IMR-90 (cell line): ENCODE measurements at places on chromosomes 2 and 18.
A peak's percentile ranks its signal among the peaks of the same experiment; 100 is the strongest.

GRCh38 chr18:46484971-46485370 is 172.0 kb downstream of the LOXHD1 start:
- no peak for DNase-seq

DNA sequence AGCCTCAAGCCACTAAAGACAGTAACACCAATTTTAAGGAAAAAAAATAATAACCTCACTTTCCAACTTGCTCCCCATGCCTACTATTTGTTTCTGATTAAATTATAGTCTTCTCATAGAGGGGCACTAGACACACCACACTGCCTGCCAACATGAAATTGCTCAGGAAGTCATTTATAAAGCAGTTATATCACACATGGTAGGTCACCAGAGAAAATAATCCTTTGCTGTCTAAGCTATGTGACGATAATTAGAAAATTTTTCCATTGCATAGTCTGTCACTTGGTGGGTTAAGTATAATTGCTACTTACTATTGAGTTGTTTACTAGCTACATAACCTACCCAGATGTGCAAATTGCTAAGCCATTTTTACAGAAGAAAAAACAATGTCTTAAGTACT is 85.2 kb downstream of the INO80D start:
- no peak for DNase-seq

DNA sequence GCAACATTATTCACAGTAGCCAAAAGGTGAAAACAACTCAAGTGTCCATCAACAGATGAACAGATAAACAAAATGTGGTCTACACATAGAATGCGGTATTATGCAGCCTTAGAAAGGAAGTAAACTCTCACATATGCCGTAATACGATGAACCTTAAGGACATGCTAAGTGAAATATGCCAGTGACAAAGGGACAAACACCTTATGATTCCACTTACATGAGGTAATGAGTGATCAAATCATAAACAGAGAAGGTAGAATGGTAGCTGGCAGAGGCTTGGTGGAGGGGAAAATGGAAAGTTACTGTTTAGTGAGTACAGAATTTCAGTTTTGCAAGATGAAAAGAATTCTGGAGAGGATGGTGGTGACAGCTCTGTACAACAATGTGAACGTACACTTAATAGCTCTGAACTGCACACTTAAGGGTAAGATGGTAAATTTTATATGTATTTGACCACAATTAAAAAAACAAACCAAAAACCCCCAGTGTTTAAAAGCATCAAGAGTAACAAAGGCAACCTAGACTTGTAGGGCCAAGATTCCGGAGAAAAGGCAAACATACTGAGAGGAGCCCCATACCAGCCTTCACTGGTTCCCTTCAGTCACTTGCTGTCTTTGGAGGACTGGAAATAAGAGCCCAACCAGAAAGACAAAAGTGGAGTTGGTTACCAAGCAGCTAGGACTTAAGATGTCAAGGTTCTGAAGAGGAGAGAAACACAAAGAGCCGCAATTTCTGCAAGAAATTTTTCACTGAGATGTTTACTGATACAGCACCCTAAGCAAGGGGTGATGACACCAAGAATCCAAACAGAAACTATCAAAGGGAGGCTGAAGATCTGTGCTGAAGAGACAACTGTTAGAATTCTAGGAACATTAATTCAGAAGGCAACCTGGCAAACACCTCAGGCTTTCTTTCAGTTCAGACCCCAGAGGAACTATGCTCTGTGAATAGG is 61.3 kb downstream of the CUL3 start:
- peak; percentile 18 for DNase-seq

DNA sequence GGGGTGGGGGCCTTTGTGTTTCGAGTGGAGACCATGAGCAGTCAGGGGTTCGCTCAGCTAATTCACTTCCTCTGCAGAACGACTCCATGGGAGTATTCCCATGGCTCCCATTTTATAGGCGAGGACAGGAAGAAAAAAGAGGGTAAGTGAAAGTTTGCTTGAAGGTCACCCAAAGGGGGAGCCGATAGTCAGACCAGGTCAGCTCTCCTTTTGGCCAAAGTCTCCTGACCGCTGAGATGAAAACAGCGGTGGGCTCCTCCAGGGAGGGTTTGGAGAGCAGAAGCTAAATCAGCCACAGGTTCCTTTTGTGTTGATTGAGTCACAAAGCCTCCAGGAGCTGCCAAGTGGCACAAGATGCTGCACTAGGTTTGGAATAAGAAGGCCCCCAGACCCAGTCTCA is 34.1 kb upstream of the CTAGE1 start:
- no peak for DNase-seq

GRCh38 chr18:31490387-31490786 is 7.6 kb upstream of the DSG2 start:
- DNase-seq: no peak

DNA sequence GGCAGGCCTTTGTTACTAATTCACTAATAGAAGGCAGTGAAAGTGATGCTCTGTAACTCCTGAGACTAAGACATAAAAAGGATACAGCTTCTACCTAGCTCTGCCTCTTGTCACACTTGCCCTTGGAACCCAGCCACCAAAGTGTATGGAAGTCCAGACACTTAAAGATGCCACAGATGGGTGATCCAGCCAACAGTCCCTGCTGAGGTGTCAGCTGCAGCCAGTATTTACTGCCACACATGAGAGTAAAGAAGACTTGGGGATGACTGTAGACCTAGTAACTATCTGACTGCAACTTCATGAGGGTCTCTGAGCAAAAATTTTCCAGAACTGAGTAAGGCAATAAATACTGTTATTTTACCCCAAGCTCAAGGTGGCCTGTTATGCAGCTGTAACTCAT is 8.8 kb downstream of the IMMT start:
- no peak for DNase-seq

GRCh38 chr2:35803126-35803525 is 552.5 kb upstream of the CRIM1 start:
- DNase-seq: no peak

DNA sequence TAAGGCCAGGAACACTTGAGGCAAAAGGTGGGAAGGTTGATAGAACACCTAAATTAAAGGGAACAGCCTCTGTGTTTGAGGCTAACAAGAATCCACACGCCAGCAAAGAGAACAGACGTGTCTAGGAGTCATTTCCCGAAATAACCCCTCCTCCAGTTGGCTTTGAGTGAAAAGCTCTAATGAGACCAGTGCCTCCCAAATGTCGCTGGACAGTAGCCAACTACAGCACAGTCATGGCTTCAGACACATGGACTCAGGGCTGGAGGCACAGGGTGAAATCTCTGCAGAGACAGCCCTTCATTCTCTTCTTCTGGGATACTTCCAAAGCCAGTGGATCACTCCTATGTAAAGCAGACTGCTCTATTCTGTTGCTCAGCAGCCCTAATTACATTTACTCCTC is 49.6 kb downstream of the SOWAHC start:
- DNase-seq: peak; percentile 28

GRCh38 chr2:64699712-64700111 is 46.0 kb upstream of the SERTAD2 start:
- no peak for DNase-seq

GRCh38 chr2:197500503-197501131 is 438 bp downstream of the HSPE1 start:
- DNase-seq: peak; percentile 5

- peak; percentile 59 for DNase-seq
Measured at GRCh38 chr18:44594799-44595467, 85.8 kb upstream of the SETBP1 start.

DNA sequence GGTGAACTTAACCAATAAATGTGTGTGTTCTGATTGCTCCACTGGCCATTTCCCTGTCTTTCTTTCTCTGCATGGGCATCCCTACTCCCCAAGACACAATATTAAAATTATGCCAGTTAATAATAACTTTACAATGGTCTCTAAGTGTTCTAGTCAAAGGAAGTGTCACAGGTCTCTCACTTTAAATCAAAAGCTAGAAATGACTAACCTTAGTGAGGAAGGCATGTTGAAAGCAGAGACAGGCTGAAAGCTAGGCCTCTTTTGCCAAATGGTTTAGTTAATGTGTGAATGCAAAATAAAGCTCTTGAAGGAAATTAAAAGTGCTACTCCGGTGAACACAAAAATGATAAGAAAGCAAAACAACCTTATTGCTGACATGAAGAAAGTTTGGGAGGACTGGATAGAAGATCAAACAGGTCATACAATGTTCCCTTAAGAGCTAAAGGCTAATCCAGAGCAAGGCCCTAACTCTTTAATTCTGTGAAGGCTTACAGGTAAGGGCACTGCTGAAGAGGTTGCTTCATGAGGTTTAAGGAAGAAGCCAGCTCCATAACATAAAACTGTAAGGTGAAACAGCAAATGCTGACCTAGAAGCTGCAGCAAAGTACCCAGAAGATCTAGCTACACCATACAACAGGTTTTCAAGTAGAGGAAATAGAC is 44.0 kb upstream of the ARHGAP15 start:
- DNase-seq: no peak

DNA sequence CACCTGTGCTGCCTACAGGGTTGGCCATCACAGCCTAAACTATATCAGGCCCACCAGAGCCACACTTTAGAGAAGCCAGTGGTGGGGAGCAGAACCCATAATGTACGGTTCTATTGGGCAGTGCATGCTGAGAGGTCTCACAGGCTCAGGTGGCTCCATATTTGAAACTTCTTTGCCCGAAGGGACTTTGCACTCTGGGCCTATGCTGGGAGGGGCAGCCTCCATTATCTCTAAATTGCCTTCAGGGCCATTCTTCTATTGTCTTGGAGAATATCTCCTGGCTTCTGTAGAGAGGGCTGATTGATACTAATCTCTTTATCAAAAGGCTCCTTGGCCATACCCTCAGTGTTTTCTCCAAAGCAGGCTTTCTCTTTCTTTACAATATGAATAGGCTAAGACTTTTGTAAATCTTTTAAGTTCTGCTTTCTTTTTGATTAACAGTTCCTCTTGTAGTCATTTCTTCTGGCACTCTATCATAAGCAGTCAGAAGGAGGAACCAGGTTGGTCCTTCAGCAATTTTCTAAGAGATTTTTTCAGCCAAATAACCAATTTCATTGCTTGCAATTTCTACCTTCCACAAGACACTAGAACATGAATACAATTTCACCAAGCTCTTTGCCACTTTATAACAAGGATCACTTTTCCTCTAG is 44.5 kb downstream of the RPE start:
- DNase-seq: no peak

GRCh38 chr2:164954954-164955701 is at the start of gene SLC38A11:
SLC38A11 (minus strand) TSS chr2:164955525; CDS start chr2:164955247, 278 bp downstream.
- DNase-seq: no peak

GRCh38 chr2:71670430-71670795 is 217.1 kb downstream of the DYSF start:
- no peak for DNase-seq

GRCh38 chr2:222804351-222804750 is 56.5 kb upstream of the ACSL3 start:
- no peak for DNase-seq

- DNase-seq: no peak
Measured at GRCh38 chr18:30406728-30407127, 635.8 kb downstream of the DSC3 start.

GRCh38 chr2:119721462-119721861 is 38.3 kb upstream of the PTPN4 start:
- no peak for DNase-seq

GRCh38 chr2:83081826-83082690 is 1377.0 kb downstream of the SUCLG1 start:
- peak; percentile 65 for DNase-seq

- no peak for DNase-seq
Measured at GRCh38 chr18:3689986-3690763, 240.2 kb downstream of the TGIF1 start.

- no peak for DNase-seq
Measured at GRCh38 chr2:46811379-46812310, 104.0 kb downstream of the MCFD2 start.

DNA sequence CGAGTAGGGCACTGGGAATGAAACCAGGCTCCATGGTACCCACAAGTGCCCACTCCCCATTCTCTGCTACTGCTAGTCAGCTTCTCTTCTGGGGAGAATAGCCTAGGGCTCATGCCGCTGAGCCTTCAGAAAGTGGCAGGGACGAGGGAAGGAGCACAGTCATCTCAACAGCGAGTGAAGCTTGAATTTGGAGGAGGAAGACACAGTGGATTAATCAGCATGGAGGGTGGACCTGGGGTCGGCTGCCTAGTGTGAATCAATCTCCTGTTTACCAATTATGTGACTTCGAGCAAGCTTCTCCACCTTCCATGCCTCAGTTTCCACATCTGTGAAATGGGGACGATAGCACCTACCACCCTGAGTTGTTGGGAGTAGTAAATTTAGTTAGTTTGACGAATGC is 157.0 kb downstream of the SEPTIN10 start:
- DNase-seq: no peak

GRCh38 chr2:120257522-120257921 is 4.9 kb downstream of the RALB start:
- no peak for DNase-seq

DNA sequence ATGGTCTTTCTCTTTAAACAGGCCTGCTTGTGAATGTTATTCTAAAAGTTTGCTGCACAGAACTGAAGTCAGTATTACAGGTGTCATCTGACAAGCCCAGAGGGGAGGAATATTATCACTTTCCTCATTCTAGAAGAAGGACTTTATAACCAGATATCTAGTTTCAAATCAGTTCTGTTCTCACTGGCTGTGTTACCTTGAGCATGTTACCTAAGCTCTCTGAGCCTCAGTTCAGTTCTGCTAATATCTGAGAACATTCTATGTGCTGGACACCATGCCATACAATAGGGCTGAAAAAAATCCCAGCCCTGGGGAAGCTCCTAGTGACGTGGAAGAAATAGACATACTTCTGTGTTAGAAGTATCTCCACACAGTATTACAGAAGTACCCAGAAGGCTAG is 27.9 kb downstream of the MAPRE3 start:
- no peak for DNase-seq

- DNase-seq: no peak
Measured at GRCh38 chr2:119810049-119810630, 50.4 kb downstream of the PTPN4 start.

DNA sequence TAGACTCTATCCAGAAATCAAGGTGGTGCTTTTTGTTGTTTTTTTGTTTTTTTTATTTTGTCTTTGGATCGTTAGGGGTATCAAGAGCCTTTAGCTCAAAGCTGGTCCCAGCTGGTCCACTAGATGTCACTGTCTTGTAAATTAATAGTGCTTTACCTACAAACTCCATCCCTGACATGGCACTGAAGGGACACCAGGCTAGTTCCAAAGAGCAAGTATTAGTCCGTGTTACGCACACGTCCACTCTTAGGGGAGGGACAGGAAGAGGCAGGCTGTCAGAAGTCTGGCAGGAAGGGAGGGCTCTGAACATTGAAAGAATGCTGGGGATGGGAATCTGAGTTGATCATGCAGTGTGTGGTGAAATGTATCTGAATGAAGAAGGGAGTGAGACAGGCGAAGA is 85.9 kb upstream of the CCBE1 start:
- peak; percentile 74 for DNase-seq

- no peak for DNase-seq
Measured at GRCh38 chr2:134576478-134576877, 142.3 kb downstream of the TMEM163 start.

DNA sequence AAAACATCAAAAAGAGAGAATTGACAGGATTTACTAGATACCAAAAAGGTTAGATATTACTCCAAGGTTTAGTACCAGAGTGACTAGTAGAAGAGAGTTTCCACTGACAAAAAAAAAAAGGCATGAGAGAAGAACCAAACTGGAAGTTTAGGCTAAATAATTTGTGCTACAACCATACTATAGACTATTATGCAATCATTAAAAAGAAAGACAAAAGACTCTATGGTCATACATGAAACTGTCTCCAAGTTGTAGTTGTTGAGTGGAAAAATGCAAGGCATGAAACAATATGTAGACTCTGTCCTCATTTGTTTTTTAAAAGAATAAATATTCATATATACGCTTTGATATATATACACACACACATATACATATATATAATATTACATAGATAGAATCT is 1.7 kb upstream of the EXOC6B start:
- no peak for DNase-seq
